ENCODE measurements at places on chromosomes 5 and 9.

- no peak for DNase-seq
Measured at GRCh38 chr5:135255461-135256178, 143.4 kb downstream of the MACROH2A1 start.

GRCh38 chr5:119273391-119273839 lies 82.4 kb upstream of the TNFAIP8 start:
- no peak for DNase-seq

GRCh38 chr9:4262735-4263141 lies 37.1 kb downstream of the GLIS3 start:
- DNase-seq: no peak

GRCh38 chr5:159215886-159216285 lies 6.5 kb upstream of the RNF145 start:
- no peak for DNase-seq

- DNase-seq: no peak
Measured at GRCh38 chr5:157961896-157962590, 103.1 kb upstream of the CLINT1 start.

GRCh38 chr9:26181836-26182235 lies 503.6 kb upstream of the TUSC1 start:
- no peak for DNase-seq

DNA sequence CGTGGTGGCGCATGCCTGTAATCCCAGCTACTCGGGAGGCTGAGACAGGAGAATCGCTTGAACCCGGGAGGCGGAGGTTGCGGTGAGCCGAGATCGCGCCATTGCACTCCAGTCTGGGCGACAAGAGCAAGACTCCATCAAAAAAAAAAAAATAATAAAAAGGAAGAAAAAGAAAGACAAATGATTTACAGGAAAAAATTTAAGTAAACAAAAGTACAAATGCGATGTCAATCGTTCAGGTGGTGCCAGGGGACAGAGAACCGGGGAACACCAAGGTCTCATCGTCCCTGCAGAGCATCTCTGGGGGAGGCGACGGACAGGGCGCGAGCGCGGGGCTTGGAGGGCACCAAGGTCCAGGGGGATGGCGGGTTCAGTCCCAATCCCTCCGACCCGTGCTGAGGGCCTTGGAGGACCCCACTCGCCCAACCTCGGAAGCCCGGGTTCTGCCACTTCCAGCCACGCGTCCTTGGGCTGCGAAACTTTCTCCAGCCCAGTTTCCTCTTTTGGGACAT lies 607 bp upstream of the HNRNPAB start:
- DNase-seq: no peak

GRCh38 chr9:14212697-14213420 lies 101.1 kb downstream of the NFIB start:
- DNase-seq: no peak

GRCh38 chr5:160009591-160009989 lies 651 bp downstream of the TTC1 start:
- no peak for DNase-seq

- no peak for DNase-seq
Measured at GRCh38 chr9:86731511-86732063, 215.7 kb downstream of the GAS1 start.

DNA sequence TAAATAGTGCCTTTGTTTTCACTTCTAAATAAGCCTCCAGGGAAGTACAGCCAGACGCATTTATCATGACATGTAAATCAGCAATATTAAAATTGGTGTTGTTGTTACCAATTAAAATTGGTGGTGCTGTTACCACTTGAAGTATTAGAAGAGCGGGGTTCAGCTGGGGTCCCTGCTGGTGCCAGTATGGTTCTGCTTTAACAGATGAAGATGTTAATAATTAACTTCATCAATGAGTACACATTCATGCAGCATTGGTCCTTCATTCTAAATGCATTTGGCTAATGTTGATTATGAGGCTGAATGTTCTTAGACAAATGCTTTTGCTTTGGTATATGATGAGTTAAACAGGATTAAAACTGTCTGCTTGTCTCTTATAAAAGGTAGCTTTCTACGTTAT lies 67.6 kb upstream of the TMC1 start:
- DNase-seq: no peak

DNA sequence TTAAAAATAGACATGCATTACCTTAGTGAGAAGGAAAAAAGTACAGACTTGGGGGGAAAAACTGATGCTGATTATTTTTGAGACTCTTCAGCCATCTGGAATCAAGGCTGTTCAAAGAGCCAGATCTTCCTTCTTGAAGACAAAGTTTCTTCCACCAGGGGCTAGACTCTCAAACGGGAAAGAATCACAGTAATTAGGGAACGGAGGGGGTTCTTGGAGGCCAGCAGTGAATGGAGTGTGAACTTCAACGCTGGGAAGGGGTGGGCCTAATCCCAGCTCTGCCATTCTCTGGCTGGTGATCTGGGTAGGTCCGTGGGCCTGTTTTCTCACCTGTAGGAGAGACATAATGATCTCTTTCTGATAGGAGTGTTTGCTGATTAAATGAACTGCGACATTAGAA lies 21.1 kb upstream of the LHX2 start:
- DNase-seq: no peak

- DNase-seq: no peak
Measured at GRCh38 chr5:17403695-17404490, 94.1 kb upstream of the TAF11L2 start.

GRCh38 chr9:120902569-120903535 lies 23.7 kb downstream of the TRAF1 start:
- no peak for DNase-seq

DNA sequence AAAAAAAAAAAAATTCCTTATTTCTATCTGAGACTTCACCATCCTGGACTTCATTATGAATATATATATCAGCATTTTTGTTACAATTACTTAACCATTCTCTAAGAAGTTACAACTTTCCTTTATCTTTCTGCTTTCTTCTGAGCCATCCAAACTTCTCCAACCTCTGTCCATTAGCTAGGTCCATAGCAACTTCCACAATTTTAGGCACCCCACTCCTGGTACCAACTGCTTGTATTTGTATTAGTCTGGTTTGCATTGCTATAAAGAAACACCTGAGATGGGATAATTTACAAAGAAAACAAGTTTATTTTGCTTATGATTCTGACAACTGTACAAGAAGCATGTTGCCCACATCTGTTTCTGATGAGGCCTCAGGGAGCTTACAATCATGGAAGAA lies 182.1 kb downstream of the CDH9 start:
- DNase-seq: no peak

GRCh38 chr5:1014781-1015221 lies 6.2 kb downstream of the NKD2 start:
- no peak for DNase-seq

DNA sequence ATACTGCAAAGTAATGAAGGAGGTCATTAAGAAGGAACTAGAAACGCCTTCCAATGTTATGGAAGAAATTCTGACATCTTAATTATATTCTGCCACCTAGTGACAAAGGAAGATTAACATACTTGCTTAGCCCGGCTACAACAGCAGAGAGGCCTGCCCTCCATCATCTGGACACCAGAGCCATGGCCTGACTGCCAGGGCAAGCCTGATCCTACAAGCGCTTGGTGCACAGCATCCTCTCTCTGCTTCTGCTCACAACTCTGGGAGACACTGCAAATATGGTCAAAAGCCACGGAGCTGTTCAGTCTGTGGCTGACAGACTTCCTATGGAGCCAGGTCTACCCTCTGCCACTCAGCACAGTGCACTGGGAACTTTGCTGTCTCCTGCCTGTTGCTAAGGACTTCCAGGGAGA lies 87.3 kb upstream of the SLC44A1 start:
- DNase-seq: no peak

- no peak for DNase-seq
Measured at GRCh38 chr5:32734827-32735378, 23.8 kb downstream of the NPR3 start.

DNA sequence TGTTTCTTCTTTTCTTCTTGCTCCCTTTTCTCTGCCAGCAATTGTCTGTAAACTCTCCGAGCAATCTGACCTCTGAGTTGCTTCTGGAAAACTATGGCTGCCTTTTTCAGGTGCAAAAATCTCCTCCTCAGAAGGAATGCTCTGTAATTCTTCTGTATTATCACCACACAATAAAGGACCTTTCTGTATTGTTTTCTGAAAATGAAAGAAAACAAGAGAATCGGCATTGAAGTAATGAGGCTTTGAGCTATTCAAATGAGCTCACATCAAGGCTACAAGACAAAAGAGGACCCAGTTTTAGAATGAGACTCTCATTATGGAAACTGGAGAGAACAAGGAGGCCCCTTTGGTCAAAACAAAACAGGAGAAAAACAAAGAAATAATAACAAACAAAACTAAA lies 86.2 kb upstream of the RETREG1 start:
- no peak for DNase-seq

DNA sequence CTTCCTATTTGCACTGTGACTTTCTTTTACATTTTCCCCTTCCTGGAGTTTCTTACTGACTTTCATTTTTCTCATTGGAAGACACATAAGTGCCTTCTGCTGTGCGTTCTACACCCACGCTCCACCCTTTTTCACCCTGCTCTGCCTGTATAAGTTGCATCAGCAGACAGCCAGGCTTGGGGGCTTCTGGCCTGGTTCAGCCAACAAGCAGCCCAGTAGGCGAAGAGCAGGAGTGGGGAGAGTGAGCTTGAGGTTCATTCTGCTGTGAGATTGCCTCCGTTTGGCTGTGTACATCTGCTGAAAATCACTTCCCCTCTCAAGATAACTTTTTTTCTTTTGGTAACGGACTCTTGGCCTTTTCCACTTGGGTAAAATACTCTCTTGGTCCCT lies 38.4 kb downstream of the RASGRF2 start:
- DNase-seq: no peak

DNA sequence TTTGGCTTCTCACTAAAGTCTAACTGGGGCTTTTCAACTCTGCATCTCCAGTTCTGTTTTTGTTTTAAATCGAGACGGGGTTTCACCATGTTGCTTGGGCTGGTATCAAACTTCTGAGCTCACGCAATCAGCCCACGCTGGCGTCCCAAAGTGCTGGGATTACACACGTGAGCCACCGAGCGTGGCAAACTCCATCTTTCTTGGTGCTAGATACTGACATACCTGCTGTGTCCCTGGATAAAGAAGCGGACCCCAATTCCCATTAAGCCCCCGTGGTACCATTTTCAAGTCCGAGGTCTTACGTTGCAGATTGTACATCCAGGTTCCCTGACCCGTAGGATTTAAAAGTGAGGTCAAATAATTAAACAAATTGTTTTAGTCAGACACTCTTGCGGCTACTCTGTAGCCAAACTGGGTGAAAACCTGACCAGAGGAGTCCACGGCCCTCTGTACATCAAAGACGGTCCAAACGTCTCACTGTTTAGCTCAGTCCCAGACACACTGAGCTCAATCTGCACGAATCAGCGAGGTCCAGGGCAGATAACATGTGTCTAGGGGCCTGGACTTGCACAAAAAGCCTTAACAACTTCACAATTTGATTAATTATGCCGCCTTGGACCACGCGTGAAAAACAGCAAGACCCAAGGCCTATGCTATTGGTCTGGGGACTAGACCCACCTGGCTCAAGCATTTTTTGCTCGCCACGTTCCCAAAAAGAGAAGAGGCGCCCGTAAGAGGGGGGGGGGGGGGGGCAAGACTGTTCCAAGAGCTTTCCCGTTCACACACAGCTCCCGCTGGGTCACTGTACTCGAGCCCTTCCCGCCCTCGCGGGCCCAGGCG lies 727 bp upstream of the DNAJA1 start:
- no peak for DNase-seq

DNA sequence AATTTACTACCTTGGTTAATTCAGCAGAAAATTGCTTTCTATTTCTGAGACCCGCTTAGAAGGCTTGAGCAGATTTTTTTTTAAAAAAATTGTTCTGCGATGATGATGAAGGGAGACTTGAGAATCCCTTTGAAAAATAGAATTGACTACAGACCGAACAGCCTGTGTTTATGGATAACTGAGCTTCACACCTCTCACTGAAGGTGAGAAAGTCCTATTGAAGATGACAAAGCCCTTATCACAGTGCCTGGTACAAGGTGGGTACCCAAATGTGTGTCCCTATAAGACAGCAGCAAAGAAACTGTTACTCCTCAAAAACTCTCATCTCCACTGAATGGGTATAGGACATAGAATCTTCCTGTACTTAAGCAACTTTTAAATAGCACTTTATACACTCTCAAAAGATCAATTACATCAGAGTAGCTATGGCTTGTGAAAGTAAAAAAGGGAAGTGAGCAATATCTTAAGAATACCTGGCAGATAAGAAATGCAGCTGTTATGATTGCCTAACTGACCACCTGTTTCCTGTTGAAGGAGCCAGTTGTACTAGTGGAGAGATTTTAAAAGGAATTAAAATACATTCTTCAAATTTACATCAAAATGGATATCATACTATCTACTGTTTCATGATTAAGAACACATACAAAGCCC lies 419.7 kb downstream of the CHSY3 start:
- no peak for DNase-seq

- DNase-seq: no peak
Measured at GRCh38 chr9:135165003-135165711, 77.7 kb downstream of the OLFM1 start.

GRCh38 chr5:40781843-40782409 lies 16.2 kb downstream of the PRKAA1 start:
- no peak for DNase-seq

GRCh38 chr5:116532762-116533525 lies 41.7 kb downstream of the SEMA6A start:
- no peak for DNase-seq

- DNase-seq: no peak
Measured at GRCh38 chr9:101778332-101778731, 39.9 kb upstream of the GRIN3A start.

- DNase-seq: no peak
Measured at GRCh38 chr5:83720836-83721537, at the start of gene HAPLN1. Gene HAPLN1, minus strand, starts transcription at chr5:83720855. Its CDS starts 47,332 bp downstream, at chr5:83673523.

DNA sequence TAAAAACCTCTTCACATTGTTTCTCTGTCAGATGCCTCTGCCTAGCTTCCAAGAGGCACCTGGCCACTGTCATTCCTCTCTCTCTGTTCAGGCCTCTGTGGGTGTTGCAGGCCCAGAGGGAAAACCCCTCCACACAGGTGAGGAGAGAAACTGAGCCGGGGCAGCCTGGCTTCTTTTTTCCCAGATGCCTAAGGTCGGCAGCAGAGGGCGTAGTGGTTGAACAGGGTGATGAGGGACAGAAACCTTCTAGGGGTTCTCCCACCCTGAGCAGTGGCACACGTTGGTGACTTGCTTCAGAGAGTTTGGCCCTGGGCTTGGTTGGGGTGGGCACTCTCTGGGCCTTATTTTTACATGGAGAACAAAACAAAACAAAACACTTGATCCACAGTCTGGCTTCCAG lies 12.2 kb downstream of the IL9 start:
- DNase-seq: no peak

DNA sequence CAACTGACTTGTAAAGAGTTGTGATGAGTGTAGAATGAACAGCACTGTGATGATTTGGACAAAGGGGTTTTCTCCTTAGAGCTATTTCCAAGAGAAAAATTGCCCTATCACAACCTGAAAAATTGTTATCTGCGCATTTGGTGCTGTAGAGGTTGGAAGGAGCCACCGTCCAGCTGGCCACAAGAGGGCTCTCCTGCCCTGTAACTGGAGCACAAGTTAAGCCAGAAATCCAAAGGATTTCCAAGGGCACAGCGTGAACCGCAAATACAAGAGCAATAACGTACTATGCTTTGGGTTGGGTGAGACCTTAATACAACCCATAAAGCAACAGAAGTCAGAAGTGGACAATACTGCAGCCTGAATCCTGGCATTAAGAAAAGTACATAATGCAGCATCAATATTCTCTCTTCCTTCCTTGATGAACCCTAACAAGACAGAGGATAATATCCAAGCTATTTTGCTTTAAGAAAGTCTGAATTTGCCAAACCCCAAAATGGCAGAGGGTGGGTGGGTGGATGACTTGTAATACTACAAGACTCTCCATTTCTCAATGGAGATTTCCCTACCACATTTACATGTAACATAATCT lies 56.8 kb upstream of the SMIM32 start:
- DNase-seq: no peak

GRCh38 chr9:128191406-128192046 lies at the start of gene CIZ1:
Gene CIZ1, minus strand, starts transcription at chr9:128191572. Its CDS starts 715 bp downstream, at chr9:128190857.
- peak; percentile 58 for DNase-seq
